Stimulated activated CD8-positive, alpha-beta memory T cell treated with anti-CD3 and anti-CD28 coated beads, Interleukin-4, amount 100 ng/mL, for 48 hours (primary cell): ENCODE measurements at places on chromosomes 13 and 19.

DNA sequence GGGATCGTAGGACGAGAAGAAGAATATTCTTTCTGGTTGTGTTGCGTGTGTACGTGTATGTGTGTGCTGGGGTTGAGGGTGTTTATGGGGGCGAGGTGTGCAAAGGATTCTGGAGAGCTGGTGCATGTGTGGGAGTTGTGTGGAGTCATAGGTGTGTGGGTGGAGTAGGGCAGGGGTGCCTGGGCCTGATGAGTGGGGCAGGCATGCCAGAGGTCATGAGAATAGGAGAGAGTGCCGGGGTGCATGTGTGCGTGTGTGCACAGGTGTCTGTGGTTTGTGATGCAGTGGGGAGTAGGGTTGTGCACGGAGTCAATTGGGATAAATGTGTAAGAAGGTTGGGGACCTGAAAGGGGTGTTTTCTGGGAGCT lies 649 bp downstream of the TMEM91 start:
- no peak for DNase-seq

GRCh38 chr13:110726726-110727125 lies 13.2 kb downstream of the ING1 start:
- peak; percentile 76 for DNase-seq

DNA sequence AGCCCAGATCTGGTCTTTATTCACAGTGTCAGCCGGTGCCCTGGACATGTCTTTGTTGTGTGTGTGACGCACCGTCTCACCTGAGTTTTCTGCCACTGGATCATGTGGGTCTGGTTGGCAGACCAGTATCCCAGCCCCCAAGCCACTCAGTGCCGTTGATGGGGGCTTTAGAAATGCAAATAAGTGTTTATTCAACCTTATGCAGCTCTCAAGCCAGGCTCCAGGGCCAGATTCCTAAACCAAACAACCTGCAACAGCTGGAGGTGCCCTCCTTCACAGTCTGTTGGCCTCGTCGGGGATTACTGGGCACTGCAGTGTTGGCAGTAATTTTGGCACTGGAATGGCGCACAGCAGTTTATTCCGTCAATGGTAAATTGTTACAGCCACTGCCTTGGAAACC lies 21.6 kb downstream of the FAM124A start:
- no peak for DNase-seq

DNA sequence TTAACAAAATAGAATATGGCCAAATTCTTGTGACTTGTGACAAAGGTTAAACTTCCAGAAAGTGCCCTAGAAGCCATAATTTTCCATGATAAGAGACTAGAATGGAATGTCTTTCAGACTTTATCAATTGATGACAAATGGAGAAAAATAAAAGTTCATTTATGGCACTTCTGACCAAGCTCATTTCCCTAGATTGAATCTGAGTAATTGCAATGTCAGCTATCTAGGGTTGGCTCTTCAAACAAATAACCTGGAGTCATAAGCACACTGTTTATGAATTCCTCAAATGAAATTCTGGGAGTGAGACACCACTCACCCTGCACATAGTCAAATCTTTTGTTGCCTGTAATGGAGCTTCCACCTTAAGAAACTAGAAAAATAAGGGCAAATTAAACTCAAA lies 11.4 kb downstream of the ARHGEF7 start:
- no peak for DNase-seq

DNA sequence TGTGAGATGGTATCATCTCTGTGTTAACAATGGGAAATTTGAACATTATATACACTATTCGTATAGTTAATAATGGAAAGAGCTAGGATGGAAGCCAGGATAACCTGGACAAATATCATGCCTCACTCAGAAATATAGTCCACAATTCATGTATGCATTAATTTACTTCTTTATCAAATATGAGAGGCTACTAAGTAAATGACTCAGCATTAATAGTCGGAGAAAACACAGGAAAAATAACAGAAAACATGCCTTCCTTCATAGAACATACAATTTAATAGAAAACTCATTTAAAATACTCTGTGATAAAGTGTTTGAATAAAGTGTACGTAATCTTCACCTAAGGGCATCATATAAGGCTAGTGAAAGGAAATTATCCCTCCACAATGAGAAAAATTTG lies 383.4 kb upstream of the SLITRK5 start:
- DNase-seq = no peak

DNA sequence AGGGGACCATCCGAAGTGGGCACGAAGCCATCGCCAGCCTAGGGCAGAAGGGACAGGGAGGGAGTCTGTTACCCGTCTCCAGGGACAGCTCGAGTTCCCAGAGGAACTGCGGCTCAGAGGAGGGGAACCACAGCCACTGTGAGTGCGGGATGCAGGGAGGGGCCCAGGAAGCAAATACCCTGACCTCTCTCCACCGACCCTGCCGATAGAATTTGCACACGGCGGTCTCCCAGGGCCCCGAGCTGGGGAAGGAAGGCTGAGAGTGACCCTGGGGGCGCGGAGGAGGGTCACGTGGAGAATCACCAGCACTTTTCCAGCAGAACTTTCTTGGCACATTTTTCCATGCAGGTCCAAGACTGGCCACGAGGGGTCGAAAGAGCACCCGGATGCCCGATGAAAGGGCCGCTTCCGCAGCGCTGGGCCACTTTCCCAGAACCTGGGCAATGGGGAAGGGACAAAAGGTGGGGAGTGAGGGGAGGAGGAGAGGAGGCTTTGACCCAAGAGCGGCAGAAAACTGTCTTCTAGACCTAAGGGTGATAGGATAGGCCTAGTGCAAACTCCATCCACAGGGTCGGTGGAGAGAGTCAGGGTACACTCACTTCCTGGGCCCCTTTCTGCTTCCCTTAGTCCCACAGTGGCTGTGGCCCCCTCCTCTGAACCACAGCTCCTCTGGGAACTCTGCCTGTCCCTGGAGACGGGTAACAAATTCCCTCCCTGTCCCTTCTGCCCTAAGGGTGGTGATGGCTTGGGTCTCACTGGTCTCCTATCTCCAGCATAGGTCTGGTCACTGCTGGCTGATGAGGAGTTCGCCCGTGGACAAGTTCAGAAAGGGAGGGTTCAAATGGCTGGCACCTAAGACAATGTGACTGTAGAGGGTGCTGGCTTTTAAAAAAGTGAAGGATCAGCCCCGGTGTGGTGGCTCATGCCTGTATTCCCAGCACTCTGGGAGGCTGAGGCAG lies 5.3 kb upstream of the GPR4 start:
- peak; percentile 72 for DNase-seq

GRCh38 chr13:98447881-98448641 lies 128.8 kb downstream of the STK24 start:
- peak; percentile 42 for DNase-seq

DNA sequence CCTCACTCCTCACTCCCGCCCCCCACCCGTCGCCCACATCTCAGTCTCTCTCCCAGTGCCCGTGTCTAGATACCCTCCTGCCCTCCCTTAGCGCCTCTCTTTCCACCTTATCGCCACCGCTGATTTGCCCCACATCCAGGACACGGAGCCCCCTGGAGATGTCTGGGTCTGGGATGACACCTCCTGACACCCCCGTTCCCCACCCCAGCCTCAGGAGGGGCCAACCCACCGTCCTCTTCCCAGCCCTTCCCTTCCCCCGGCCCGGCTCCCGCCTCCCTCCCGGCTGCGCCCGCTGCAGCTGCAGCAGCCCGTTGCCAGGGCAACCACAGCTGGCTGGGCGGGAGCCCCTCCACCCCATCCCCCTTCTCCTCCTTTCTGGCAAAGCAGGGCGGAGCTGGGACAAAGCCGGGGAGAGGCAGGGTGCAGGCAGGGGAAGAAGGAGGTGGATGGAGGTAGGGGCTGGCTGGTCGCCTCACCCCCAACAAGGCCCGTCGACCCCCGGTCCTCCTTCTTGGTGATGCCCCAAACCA lies 13.5 kb downstream of the DPF1 start:
- no peak for DNase-seq

DNA sequence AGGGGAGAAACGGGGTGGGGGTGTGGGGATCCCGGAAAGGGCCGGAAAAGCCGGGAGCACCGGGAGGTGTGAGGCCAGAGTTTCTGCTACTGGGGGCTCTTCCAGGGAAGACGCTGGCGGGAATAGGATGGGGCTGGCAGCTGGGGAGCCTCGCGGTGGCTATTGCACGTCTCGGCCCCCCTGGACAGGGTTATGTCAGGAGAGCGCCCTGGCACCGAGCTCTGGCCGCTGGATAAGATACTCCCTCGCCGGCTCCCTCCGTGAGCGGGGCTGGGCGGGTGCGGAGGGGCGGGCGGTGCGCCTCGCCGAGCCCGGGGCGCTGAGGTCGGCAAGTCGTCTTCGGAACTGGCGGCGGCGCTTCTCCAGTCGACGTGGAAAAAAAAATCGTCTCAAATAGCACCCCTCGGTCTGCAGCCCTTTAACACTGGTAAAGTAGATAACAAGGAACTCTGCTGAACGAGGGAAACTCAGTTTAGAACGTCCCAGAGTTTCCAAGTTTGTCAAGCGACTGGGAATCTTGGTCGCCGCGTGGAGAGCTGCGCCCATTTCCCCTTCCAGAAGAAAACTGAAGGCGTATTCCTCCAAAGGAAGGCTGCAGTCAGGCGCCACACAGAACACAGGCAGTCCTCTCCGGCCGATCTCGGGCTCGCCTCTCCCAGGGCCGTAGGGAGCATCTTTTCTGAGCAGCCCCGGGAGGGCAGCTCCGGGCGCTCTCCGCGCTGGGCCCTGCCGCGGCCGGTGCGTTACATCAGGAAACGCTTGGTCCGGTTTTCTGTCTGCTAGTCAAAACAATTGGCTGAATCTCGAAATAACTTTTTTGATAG lies 115.1 kb downstream of the KCNRG start:
- DNase-seq = peak; percentile 46

GRCh38 chr13:45004096-45004495 lies 14.8 kb downstream of the GPALPP1 start:
- no peak for DNase-seq

DNA sequence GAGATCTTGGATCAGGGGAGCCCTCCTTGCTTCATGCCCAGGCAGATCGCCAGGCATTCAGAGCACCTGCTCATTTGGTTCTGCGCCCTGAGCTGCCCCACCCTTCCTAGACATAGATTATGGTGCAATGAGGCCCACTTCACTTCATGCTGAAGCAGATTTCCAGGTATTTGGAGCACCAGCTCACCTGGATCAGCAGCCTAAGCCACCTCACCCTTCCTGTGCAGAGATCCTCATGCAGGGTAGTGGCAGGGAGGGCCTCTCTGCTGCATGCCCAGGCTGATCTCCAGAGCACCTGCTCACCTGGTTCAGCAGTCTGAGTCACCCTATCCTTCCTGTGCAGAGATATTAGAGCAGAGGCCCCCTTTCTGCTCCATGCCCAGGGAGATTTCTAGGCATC lies 1966.1 kb downstream of the PCDH9 start:
- no peak for DNase-seq

GRCh38 chr19:24062190-24062589 lies 24.8 kb upstream of the ZNF254 start:
- DNase-seq = no peak

DNA sequence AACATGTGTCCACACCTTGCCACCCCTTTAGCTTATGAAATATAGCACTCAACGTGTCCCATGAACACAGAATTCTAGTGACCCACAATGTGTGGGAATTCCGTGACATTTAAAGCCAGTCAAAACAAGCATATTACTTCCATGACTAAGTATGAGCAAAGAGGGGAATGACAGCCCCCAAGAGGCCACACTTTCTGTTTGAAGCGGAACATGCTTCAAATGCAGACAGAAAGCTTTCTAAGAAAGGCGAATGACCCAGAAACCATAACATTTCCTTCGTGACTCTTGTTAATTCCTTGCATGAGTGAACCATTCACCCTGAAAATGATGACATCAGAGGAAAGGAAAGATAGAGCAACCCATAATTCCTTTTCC lies 122.0 kb upstream of the FNDC3A start:
- DNase-seq = peak; percentile 40

DNA sequence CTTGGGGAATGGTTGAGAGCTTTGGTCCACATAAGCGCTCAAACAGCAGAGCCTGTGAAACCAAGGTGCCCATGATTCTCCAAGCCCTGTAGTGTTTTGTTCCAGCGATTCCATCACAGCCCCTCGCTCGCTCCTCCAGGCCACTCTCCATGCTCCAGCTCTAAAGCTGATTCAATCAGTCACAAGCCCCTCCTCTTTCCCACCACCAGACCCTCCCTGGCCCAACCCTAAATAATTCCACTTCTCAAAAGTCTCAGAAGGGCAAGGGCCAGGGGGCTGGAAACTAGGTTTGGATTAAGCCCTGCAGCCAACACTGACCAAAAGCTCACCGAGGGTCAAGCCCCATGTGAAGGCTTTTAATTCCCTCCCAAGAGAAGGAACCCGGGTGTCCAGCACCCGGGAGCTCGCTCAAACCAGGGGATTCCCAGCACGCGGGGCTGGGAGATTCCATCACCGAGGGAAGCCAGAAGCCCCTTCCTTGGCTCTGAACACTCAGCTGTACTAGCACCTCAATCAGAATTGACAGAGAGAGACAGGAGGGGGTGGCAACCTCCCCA lies 1.5 kb downstream of the ZNF296 start:
- DNase-seq = no peak

- DNase-seq = no peak
Observed at GRCh38 chr13:94169454-94170144, 309.9 kb downstream of the DCT start.
